ENCODE measurements at places on chromosomes 13 and 19.

DNA sequence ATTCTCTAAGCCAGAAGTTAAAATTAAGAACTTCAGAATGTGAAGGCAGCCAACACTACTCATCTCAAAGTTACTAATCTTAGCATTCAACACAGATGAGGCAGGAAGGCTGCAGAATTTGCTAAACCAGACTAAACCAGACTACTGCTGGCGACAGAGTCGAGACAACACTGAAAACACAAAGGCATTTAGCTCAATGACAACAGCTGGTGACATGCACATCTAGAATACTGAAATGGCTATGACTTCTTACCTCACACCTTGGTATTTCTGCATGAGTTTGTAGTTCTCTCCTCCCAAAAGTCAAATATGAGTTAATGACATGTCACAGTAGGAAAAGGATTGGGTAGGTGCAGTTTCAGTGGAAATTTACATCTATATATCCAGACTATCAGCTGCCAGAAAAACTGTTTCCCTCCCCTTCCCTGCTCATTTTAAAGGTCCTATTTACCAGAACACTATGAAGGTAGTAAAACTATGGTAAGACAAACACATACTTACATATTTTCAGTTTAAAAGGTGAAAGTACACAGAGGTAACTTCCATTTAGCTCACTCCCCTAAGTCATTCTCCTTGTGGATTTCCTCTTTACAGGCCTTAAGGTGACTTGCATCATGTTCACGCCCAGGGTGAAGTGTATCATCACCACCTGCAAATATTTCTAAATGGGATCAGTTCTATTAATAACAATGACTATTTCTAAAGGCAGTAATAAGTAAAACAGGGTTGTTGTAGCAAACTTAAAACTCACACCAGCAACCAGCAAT is 21.4 kb downstream of the FOXO1 start:
- DNase-seq, result no peak

GRCh38 chr13:99577934-99578917 is 77.0 kb downstream of the TM9SF2 start:
- DNase-seq, result no peak

DNA sequence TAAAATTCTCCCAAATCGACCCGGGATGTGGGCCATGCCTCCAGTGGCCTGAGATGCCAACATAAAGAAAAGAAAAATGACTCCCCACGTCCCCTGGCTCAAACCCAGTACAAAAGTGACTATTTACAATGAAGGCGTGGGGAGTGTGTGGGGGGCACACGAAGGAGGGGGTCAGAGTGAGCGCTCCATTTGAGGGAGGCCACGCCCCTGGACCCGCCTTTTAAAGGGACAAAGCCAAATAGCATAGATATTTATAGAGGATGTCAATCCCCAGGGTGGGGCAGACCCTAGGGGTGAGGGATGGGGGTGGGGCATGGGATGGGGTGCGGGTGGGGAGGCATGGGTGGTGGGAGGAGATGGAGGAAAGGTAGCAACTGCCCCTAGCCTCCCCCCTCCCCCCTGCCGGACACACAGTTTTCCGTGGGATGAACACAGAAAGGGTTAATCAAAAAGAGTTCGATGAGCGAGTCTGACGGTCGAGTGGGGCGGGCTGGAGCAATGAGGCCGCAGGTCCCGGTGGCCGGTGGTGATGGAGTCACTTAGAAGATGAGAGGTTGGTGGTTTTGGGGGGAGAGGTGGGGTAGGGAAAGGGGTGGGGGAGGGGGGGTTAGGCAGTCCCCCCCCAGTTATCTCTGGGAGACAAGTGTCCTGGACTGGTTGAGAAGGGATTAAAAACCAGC is 20.1 kb upstream of the NANOS2 start:
- no peak for DNase-seq

DNA sequence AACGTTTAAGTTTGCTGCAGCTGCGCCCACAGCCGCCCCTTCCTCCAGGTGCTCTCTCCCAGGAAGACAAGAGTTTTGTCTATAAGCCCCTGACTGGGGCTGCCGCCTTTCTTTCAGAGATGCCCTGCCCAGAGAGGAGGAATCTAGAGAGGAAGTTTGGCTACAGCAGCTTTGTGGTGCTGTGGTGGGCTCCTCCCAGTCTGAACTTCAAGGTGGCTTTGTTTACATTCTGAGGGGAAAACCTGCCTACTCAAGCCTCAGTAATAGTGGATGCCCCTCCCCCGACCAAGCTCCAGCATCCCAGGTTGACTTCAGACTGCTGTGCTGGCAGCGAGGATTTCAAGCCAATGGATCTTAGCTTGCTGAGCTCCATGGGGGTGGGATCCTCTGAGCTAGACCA is 6.4 kb upstream of the ERICH6B start:
- DNase-seq, result no peak

DNA sequence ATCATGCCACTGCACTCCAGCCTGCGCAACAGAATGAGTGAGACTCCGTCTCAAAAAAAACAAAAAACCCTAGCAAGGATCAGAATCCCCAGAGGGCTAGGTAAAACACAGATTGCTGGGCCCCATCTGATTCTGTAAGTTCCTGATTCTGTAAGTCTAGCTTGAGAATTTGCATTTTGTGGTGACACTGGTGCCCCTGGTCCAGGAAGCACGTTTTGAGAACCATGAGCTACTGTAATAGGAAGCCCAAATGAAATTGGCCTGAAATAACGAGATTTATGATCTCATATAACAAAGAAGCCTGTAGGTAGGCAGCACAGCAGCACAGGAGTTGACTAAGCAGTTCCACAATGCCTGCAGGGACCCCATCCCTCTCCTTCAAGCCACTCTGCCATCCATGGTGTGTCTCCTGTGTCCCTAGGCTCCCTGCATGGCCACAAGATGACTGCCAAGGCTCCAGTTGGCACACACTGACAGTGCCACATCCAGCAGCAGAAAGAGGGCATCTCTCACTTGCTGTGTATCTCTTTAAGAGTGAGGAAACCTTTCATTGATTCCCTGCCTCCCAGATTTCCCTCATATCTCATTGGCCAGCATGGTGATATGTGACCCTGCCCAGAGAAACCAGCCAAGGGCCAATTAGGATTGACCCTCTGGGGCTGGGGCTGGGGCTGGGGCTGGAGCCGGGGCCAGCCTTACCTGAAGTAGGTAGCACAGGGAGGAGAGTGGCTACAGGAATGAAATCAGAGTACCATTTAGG is 21.7 kb downstream of the SIPA1L3 start:
- DNase-seq, result no peak
